ENCODE measurements at places on chromosomes 2 and 18.

- no peak for DNase-seq
Observed at GRCh38 chr2:126831234-126832005, 67.3 kb upstream of the TEX51 start.

DNA sequence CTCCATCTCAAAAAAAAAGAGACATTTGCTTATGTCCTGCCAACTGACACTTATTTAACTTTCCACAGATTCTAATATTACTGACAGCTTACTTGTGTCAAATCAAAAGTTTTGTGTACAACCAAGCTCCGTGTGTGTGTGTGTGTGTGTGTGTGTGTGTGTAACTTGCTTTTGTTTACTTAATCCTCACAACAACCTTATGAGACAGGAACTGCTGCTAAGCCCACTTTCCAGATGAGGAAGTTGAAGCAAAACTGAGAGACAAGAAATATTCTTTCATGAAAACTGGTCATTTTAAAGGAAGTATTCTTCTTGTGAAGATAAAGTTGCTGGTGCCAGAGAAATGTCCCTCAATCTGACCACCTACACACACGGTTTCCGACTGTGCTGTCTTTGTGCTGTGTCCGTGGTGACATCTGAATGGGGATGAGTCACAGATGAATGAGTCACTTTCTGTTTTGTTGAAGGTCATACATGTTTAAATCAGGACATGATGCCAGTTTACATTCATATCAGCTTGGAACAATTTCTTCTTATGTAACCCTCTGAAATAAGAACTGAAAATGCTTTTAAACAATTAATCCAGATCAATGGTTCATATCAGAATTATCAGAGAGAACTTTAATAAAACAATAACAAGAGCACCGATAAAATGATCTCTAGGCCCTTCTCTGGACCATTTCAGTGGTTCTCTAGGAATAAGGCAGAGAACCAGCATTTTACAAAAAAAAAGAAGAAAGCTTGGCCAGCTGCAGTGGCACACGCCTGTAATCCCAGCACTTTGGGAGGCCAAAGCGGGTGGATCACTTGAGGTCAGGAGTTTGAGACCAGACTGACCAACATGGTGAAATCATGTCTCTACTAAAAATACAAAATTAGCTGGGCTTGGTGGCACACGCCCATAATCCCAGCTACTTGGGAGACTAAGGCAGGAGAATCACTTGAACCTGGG is 95.5 kb downstream of the THNSL2 start:
- peak; percentile 41 for DNase-seq

- DNase-seq, result no peak
Observed at GRCh38 chr2:240360645-240361475, 74.6 kb upstream of the GPC1 start.

- no peak for DNase-seq
Observed at GRCh38 chr2:141316606-141317005, 814.2 kb downstream of the LRP1B start.

GRCh38 chr2:218513676-218514075 is 54.5 kb downstream of the USP37 start:
- no peak for DNase-seq
